ENCODE measurements at places on chromosomes 1 and 21.

GRCh38 chr1:175620376-175620775, 123.0 kb downstream of the TNR start:
- DNase-seq, result no peak

GRCh38 chr1:107171333-107171732, 30.5 kb downstream of the NTNG1 start:
- DNase-seq, result no peak

DNA sequence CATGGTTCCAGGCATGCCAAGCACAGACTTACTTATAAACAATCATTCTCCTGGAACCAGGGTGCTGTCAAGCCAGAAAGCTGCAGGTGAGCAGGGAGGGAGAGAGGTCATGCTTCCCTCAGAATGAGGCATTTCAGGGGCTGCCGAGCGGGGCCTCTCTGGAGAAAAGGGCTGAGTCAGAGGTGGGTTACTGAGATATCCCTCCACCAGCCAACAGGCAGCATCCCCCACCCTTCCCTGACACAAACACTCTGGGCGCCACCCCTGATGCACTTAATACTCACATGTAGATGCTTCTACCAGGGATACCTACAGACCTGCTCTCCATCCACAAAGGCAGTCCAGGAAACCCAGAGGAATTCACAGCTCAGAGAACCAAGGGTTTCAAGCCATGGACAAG, 13.1 kb downstream of the STK40 start:
- no peak for DNase-seq

GRCh38 chr1:9561429-9561828, 22.2 kb downstream of the SLC25A33 start:
- no peak for DNase-seq

GRCh38 chr1:29865051-29865450, 628.7 kb downstream of the PTPRU start:
- DNase-seq, result no peak

GRCh38 chr1:23362218-23362713, 7.4 kb downstream of the ZNF436 start:
- DNase-seq, result no peak

GRCh38 chr1:66182551-66183178, 351.3 kb upstream of the SGIP1 start:
- DNase-seq, result no peak

All from left hindlimb (tissue), 1 donor.